ENCODE measurements at places on chromosomes 12 and 14.

- DNase-seq, result no peak
Measured at GRCh38 chr12:16605642-16606116, 283 bp downstream of the LMO3 start.

GRCh38 chr12:47223848-47224213 is 144.1 kb upstream of the AMIGO2 start:
- DNase-seq, result no peak

GRCh38 chr12:77273898-77274297 is 208.5 kb upstream of the E2F7 start:
- no peak for DNase-seq

- DNase-seq, result no peak
Measured at GRCh38 chr12:46660719-46661109, 165.1 kb downstream of the SLC38A4 start.

DNA sequence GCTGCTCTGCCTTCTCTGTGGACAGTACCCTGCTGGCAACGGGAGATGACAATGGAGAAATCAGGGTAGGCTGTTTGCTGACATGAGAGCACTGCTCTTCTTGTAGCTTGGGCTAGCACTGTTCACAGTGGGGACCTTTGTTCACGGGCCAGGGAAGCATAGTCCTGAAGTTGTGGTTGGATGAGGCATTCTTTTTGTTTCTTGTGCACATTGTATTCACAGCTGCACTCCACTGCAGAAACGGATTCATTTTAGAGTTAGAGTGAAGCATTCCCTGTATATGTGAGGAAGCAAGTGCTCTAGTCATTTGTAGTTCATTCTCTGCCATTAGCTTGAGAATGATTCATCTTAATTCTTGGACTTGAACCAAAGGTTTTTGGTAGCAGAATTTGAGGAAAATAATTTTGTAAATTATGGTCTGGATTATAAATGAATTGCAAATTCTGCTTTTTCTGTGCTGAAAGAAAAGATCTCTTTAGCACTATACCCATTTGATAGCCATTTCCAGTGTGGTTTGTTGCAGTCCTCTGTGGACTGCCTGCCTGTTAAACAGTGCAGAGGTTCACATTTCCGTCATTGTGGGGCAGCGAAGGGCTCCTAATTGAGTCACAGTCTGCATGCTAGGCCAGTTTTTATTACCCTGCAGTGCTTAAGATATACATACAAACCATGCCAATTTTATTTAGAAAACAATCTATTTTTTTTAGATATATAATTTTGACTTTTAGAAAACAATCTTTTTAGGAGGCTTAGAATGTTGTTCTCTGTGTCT is 80.6 kb downstream of the APAF1 start:
- DNase-seq, result no peak

- DNase-seq, result no peak
Measured at GRCh38 chr12:89464974-89465592, 59.5 kb downstream of the GALNT4 start.

Data from T-helper 9 cell (primary cell).